Peyer's patch (tissue), 4 donors: ENCODE measurements at places on chromosomes 7 and 10. TPM values are rescaled to one million over a fixed set of nuclear protein-coding genes. Genes with fewer than 3 reads are reported as not detected.

- no peaks in the 10 kb centered on the region for H3K27me3 ChIP-seq
- no peak overlapping the region for H3K27ac ChIP-seq
- no peaks in the 10 kb centered on the region for H3K36me3 ChIP-seq
Measured at GRCh38 chr10:53886325-53887300, 914.4 kb downstream of the PCDH15 start.

GRCh38 chr7:20310963-20311742 lies 19.5 kb upstream of the ITGB8 start:
- H3K27me3 ChIP-seq = no peaks in the 10 kb centered on the region
- no peak overlapping the region for H3K27ac ChIP-seq
- H3K4me1 ChIP-seq = peaks cover 5% of the 10 kb centered on the region
- H3K4me3 ChIP-seq = no peak overlapping the region
- H3K36me3 ChIP-seq = no peaks in the 10 kb centered on the region

DNA sequence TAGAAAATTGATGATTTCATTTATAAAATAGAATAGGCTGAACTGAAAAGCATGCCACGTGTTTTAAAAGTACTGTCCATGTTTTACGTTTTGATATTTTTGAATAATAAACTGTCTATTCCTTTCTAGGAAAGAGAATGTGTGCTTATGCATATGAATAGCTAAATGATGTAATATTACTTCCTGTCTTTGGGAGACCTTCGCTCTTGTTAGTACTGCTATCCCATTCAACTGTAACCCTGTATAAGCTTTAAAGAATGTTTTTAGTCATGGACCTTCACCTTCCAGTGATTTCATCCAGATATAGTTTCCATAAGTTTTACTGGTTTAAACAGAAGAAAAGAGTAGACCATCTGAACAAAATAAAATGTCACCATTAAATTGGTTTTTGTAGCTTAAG lies 274.4 kb upstream of the SEMA3A start:
- H3K4me1 ChIP-seq = no peaks in the 10 kb centered on the region
- H3K4me3 ChIP-seq = no peak overlapping the region
- no peak overlapping the region for H3K27ac ChIP-seq
- no peaks in the 10 kb centered on the region for H3K27me3 ChIP-seq
- DNase-seq = no peak

Gene ANKRD2
- total RNA-seq = not detected

- no peaks in the 10 kb centered on the region for H3K36me3 ChIP-seq
- no peak overlapping the region for H3K27ac ChIP-seq
- no peak overlapping the region for H3K4me3 ChIP-seq
- no peaks in the 10 kb centered on the region for H3K4me1 ChIP-seq
Measured at GRCh38 chr10:76133597-76134255, 702.3 kb downstream of the LRMDA start.

DNA sequence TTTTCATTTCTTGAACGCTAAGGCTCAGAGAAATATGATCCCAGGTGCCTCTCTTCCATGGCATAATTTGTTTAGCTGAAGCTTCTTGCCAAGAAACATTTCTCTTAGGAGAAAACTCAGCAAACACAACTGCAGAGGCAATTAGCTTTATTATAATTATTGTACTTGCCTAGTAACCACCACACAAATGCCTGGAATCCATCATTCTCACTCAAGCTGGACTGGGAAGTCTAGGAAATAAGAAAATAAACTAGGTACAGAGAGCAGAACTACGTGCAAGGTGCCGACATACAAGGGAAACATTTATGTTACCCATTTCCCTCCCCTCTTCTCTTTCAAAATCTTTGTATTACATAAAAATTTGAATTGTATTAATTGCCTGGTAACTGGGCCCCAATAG lies 15.1 kb downstream of the SLC35B4 start:
- no peak for DNase-seq
- no peak overlapping the region for H3K4me3 ChIP-seq
- H3K27ac ChIP-seq = no peak overlapping the region
- no peaks in the 10 kb centered on the region for H3K27me3 ChIP-seq
- peaks cover 34% of the 10 kb centered on the region for H3K36me3 ChIP-seq
